ENCODE measurements at places on chromosomes 1 and 21. TPM values are rescaled to one million over a fixed set of nuclear protein-coding genes. Genes with fewer than 3 reads are reported as not detected.

DNA sequence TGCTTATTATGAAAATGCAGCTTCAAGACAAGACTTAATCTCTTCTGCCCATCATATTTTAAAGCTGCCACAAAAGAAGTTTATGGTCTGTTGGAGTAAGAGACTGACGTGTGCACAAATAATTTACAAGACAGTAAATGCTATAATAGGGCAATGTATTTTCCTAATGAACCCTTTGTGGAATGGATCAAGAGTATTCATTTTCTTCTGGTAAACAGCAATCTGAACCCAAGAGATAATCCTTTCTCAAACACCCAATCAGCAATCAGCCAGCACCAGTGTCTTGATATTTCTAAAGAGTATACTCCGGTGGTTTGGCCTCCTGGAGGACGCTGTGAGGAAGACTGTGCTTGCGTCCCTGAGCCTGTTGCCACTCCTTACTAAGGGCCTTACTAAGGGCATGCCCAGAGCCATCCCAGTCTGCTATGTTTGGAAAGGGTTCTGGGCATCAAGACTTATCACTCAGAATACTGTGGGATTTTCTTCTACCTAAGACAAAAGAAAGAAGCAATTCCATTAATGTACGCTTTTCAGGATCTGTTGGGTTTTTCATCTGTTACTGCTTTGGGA, 48.8 kb upstream of the LRRC8D start:
- no peaks in the 10 kb centered on the region for H3K36me3 ChIP-seq
- no peaks in the 10 kb centered on the region for H3K27me3 ChIP-seq
- H3K4me1 ChIP-seq: no peaks in the 10 kb centered on the region
- no peak overlapping the region for H3K27ac ChIP-seq
- DNase-seq: no peak

GRCh38 chr21:33734291-33734690, 92.0 kb downstream of the ITSN1 start:
- H3K36me3 ChIP-seq: peaks cover 12% of the 10 kb centered on the region
- H3K27me3 ChIP-seq: no peaks in the 10 kb centered on the region
- H3K4me1 ChIP-seq: peaks cover 14% of the 10 kb centered on the region
- no peak for DNase-seq

- H3K36me3 ChIP-seq: no peaks in the 10 kb centered on the region
- peak; percentile 83 for DNase-seq
- H3K27ac ChIP-seq: no peak overlapping the region
- H3K4me1 ChIP-seq: no peaks in the 10 kb centered on the region
- H3K4me3 ChIP-seq: no peak overlapping the region
- H3K27me3 ChIP-seq: no peaks in the 10 kb centered on the region
Measured at GRCh38 chr1:206631085-206631509, 4.2 kb upstream of the DYRK3 start.

GRCh38 chr1:34908369-34908768, 21.1 kb downstream of the DLGAP3 start:
- no peaks in the 10 kb centered on the region for H3K4me1 ChIP-seq
- no peak for DNase-seq
- H3K27me3 ChIP-seq: no peaks in the 10 kb centered on the region
- H3K27ac ChIP-seq: no peak overlapping the region
- no peak overlapping the region for H3K4me3 ChIP-seq

GRCh38 chr1:208681878-208682663, 437.9 kb upstream of the PLXNA2 start:
- no peaks in the 10 kb centered on the region for H3K27me3 ChIP-seq
- no peak overlapping the region for H3K4me3 ChIP-seq
- H3K27ac ChIP-seq: no peak overlapping the region
- no peaks in the 10 kb centered on the region for H3K36me3 ChIP-seq
- DNase-seq: no peak
- H3K4me1 ChIP-seq: peaks cover 5% of the 10 kb centered on the region

SAMSN1 gene
- total RNA-seq: 3.7 TPM

MROH9 gene
- not detected for total RNA-seq

SLC22A15 gene
- 3.9 TPM for total RNA-seq

JAK1 gene
- total RNA-seq: 122 TPM

SPRR2E gene
- not detected for total RNA-seq

PTGS2 gene
- total RNA-seq: 1.9 TPM

TMEM82 gene
- total RNA-seq: not detected

All from right atrium auricular region (tissue), 2 donors.